RPMI7951 (cell line): ENCODE measurements at places on chromosomes 3 and 15.

- no peak for DNase-seq
Observed at GRCh38 chr3:153096731-153097131, 65.3 kb upstream of the RAP2B start.

- no peak for DNase-seq
Observed at GRCh38 chr3:194401868-194402329, 2.8 kb upstream of the GP5 start.

GRCh38 chr3:126483321-126483761 lies 7.7 kb upstream of the ZXDC start:
- no peak for DNase-seq

- DNase-seq: no peak
Observed at GRCh38 chr3:19077388-19077787, 70.9 kb upstream of the KCNH8 start.

- DNase-seq: no peak
Observed at GRCh38 chr3:182406786-182407185, 386.5 kb upstream of the ATP11B start.
